ENCODE measurements at places on chromosomes 1 and 21.

- DNase-seq = no peak
Observed at GRCh38 chr1:209853676-209854075, 25.9 kb downstream of the UTP25 start.

- DNase-seq = no peak
Observed at GRCh38 chr1:41370225-41370624, 9.0 kb downstream of the FOXO6 start.

GRCh38 chr1:6154525-6155319, 25.4 kb downstream of the CHD5 start:
- no peak for DNase-seq

DNA sequence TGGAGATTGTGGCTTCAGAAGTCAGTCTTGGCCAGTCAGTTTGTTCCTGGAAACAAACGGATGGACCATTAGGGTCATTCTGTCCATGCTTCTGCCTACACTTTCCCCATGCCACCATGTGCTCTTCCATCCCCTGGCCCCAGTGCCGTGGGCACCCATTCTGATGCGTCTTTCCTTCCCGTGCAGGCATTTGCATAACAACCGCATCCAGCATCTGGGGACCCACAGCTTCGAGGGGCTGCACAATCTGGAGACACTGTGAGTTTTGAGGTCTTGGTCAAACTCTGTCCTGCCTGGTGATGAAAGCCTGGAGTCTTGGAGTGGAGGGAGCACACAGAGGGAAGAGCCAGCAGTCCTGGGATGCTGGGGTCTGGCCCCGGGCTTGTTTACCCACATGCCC, 61.1 kb downstream of the UBE2T start:
- no peak for DNase-seq

- no peak for DNase-seq
Observed at GRCh38 chr1:167420510-167420909, 97.8 kb downstream of the CD247 start.

DNA sequence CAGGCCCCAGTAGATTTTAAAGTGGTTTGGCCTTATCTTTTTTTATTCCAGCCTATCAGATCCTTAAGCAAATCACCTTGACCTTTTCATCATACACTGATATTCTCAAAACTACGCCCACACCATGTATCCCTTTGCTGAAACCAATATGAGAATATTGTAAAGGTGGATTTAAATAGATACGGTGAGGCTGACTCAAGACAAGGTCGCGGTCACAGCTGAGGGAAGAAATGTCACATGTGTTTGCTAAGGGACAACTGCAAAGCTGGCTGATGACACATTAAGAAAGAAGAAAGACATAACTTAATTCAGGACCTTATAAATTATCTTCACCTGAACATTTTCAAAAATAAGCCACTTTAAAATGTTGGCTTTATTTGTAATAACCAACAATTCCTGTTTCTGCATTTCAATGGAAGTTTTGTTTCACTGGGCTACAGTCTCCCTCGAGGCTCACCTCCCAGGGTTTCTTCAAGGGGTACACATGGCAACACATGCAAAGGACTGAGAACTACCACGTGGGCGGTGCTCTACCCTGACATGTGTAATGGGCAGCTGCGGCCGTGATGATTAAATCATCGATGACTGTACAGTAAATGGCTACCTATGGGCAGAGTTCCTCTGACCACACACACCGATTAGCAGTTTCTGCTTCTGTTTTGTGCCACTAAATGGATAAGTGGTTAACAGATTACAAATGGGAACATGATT, 189.5 kb downstream of the SIPA1L2 start:
- DNase-seq = no peak

- DNase-seq = no peak
Observed at GRCh38 chr1:66381621-66382275, 152.2 kb upstream of the SGIP1 start.

- no peak for DNase-seq
Observed at GRCh38 chr1:152392909-152393308, 21.2 kb downstream of the CRNN start.

DNA sequence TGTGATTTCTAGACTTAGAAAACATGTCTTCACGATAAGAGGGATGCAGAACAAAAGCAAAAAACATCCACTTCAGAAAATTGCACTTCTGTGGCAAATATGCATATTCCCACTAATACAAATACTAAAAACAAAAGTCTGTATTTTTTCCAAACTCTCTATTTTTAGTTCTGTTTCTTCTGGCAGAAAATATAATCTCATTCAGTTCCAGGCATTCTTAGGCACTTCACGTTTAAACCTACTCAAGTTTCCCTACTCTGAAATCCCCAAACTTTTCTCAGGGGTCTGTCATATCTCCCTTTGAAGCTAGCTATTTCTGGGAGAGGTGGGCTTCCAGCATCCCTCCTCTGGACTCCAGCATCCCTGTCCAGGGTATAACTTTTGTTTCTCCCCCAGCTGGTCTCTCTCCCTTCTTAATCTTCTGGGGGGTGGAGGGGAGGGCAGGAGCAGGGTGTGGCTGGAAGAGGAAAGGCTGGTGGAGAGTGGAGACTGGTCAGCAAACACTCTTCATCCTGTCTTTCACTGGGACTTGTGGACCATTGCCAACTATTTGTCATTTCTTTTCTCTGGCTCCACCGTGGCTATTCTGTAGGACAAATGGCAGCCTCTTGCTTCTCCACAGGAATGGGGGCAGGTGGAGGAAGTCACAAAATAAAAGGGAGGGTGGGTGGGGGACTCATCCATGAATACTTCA, 19.6 kb upstream of the NCF2 start:
- DNase-seq = no peak

DNA sequence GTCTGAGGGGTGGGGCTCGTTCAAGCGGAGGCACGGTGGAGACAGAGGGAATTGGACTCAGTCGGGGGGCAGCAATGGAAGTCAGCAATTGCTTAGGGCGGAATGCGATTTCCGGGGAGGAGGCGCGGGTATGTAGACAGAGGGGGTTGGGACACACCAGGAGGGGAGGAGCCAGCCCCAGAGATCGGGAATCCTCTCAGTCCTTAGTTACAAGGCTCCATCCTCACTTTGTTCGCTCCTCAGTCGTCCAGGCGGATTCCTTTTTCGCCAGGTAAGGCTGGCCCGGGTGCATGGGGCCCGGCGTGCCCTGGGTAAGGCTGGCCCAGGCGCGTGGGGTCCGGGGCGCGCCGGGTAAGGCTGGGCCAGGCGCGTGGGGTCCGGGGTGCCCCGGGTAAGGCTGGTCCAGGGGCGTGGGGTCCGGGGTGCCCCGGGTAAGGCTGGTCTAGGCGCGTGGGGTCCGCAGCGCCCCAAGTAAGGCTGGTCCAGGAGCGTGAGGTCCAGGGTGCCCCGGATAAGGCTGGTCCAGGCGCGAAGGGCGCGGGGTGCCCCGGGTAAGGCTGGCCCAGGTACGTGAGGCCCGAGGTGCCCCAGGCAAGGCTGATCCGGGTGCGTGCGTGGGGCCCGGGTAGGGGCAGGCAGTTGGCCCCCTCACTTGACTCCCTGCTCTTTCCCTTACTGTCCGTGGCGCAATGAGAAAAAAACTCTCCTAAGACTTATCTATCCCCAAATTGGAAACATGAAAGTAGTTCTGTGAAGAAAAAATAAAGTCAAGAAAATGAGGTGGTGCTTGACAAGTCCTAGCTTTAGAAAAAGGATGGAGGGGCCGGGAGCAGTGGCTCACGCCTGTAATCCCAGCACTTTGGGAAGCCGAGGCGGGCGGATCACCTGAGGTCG, at the start of gene L1TD1:
TSS of gene L1TD1 (plus strand) at position 199 of the 894 bp plus-strand sequence. CDS start 11,780 bp downstream, outside the sequence.
- DNase-seq = no peak

GRCh38 chr21:36212513-36212780, 55.8 kb downstream of the DOP1B start:
- no peak for DNase-seq

Measured in stimulated activated CD8-positive, alpha-beta memory T cell treated with anti-CD3 and anti-CD28 coated beads, Interleukin-7, amount 100 ng/mL, for 48 hours (primary cell).